ENCODE measurements at places on chromosomes 2 and 18.

GRCh38 chr2:161426922-161427663, 11.0 kb downstream of the TBR1 start:
- peak; percentile 54 for DNase-seq

DNA sequence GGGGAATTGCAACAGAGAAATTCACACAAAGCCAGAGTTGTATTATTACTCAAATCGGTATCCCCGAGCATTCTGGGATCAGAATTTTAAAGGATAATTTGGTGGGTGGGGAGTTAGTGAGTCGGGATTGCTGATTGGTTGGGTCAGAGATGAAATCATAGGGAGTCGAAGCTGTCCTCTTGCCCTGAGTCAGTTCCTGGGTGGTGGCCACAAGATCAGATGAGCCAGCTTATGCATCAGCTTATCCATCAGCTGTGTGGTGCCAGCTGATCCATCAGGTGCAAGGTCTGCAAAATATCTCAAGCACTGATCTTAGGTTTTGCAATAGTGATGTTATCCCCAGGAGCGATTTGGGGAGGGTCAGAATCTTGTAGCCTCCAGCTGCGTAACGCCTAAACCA, 34.3 kb upstream of the ITM2C start:
- no peak for DNase-seq

GRCh38 chr2:74576211-74576862, 21.8 kb downstream of the DOK1 start:
- no peak for DNase-seq

- DNase-seq = peak; percentile 78
Measured at GRCh38 chr2:151946899-151947812, 118.9 kb upstream of the ARL5A start.

Measured in neural progenitor cell (in vitro differentiated cells).